Stimulated activated CD8-positive, alpha-beta memory T cell treated with anti-CD3 and anti-CD28 coated beads, Interleukin-7, amount 100 ng/mL, for 48 hours (primary cell): ENCODE measurements at places on chromosomes 3 and 15.

DNA sequence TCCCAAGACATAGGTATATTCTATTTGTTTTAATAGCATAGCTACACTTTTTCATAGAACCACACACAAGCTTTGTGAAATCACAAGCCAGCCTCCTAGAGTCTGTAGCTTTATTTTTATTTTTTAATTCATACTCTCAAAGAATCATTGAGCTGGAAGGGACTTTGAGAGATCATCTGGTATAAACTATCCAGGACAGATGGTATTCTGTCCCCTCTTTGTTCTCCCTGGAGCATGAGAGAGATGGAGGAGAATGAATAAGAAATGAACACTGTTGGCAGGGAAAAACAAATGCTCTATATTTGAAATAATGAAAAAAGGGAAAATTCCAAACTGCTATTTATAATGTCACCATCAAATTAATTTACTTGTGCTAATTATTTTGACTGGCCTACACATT lies 338.7 kb upstream of the IL12A start:
- DNase-seq, result no peak

DNA sequence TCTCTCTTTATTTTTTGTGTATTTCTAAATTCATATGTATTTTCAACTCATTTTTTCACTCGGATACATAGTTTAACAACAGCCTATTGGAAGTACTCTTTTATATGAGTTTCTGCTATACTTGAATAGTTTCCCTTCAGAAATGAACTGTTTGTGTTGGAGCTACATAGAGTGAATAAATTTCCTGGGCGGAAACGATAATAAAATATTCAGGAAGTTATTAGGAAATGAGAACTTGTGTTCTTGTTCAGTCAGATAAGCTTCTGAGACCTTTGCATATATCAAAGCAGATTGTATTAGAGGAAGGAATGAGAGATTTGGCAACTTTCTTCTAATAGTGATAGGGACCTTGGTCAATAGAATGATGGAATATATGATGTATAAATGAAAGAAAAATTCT lies 27.3 kb downstream of the NEO1 start:
- no peak for DNase-seq

GRCh38 chr3:113057117-113057516 lies 66.3 kb downstream of the GTPBP8 start:
- DNase-seq, result no peak

DNA sequence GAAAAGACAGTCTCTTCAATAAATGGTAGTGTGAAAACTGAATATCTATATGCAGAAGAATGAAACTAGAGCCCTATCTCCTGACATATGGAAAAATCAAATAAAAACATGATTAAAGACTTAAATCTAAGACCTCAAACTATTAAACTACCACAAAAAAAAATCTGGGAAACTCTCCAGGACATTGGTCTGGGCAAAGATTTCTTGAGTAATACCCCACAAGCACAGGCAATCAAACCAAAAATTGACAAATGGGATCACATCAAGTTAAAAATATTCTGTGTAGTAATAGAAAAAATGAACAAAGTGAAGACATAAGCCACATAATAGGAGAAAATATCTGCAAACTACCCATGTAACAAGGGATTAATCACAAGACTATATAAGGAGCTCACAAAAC lies 286.4 kb downstream of the TBC1D5 start:
- DNase-seq, result no peak

DNA sequence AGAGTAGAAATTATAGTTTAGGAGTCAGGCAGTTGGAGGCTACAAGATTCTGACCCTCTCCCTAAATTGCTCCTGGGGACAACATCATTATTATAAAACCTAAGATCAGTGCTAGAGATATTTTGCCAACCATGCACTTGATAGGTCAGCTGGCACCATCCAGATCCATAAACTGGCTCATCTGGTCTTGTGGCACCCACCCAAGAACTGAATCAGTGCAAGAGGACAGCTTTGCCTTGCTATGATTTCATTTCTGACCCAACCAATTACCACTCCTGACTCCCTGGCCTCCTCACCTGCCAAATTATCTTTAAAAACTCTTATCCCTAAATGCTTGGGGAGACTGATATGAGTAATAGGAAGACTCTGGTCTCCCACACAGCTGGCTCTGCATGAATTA lies 461.1 kb upstream of the TGFBR2 start:
- DNase-seq, result no peak

DNA sequence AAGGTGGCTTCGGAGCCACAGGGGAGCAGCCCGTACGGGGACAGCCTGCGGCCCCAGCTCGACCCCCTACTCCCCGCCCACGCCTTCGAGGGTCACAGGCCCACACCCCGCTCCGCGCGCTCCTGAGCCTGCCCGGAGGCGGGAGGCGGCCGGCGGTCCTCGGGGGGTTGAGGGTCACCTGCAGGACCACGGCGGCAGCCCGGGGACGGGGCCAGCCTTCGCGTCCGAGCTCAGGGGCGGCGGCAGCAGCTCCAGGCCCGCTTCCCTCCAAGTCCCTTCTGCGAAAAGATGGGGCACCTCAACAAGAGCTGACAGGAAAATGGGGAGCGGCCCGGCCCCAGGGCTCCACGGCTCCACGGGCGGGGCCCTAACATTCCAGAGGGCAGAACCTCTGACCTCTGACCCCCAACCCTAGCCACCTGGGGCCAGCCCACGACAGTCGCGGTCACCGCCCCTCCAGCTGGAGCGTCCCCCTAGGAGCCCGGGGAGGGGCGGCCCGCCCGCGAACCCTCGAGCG lies 428 bp downstream of the LYSMD4 start:
- no peak for DNase-seq

DNA sequence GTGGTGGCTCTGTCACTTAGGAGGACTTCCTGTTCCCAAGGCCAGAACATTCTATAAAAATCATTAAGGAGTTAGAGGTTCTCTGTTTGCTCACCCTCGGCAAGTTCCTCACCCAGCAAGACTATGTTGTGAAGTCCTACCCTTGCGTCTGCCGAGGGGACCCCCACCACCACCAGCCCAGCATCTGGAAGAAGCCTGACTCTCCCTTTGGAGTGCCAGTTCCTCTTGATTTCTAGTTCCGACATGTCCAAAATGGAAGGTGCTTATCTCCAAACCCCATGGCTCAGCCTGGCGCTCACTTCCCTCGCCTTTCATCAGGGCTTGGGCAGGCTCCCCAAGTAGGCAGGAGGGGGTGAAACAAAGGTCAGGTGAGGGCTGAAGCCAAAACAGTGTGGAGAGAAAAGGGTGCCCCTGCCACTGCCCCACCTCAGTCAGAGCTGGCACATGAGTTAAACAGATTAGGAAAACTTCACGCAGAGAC lies 41.0 kb downstream of the BHLHE40 start:
- DNase-seq, result no peak

DNA sequence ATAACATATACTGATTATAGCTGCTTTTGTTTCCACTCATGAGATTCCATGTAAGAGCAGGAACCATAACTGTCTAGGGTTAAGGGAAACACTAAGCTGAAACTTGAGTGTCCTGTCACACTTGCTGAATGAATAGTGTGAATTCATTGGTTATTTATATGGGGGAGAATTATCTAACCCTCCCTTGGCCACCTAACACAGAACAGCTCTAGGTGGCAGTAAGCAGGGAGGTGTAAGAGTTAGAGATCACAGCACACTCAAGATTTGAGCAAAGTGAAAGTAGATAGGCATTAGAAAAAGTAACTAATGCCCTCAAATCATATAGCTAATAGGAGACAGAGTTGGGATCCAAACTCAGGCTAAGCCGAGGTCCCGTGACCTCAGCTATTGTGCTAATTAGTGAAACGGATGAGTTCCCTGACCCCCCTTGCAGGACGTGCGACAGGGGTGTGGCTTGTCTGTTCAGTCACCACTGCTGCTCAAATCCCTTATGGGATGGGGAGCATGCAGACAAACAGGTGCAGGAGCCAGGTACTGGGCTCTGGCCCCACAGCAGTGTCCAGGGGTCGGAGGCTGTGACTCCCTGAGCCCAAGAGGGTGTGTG lies 27.7 kb upstream of the ANO10 start:
- DNase-seq, result no peak

DNA sequence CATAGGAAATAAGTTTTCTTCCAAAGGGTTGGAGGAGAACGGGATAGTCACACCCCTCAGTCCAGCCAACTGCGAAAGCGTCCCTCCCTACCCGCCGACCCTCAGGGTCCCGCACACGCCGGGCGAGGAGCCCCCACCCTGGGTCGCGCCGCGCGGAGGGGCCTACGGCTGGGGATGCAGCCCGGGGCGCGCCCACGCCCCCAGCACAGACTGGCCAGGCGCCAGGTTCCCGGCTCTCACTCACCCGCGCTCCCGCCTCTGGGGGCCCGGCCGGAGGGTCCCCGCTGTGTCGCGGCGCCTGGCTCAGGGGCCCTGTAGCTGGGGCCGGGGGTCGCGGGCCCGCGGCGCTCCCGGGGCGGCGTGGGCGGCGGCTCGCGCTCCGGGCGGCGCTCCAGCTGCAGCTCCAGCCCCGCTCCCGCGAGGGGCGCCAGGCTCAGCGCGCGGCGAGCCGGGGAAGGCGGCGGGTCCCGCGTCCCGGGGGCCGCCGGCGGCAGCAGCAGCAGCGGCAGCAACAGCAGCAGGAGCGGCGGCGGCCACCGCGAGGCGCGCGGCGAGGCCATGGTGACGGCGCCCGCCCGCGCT lies 375 bp downstream of the HEG1 start:
- no peak for DNase-seq

- DNase-seq, result no peak
Observed at GRCh38 chr15:59276225-59277178, 69.9 kb downstream of the LDHAL6B start.

DNA sequence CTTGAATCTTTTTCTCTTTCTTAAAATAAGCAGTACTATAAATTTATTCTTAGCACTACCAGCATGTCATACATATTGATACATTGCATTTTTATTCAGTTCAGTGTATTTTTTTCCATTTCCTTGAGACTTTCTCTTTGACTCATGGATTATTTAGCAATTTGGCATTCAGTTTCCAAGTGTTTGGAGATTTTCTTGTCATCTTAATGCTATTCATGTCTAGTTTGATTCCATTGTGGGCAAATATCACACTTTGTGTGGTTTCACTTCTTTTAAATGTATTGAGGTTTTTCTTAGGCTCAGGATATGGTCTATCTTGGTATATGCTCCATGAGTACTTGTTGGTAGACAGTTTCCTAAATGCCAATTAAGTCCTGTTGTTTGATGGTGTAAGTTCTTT lies 99.5 kb downstream of the CHRNA7 start:
- no peak for DNase-seq

DNA sequence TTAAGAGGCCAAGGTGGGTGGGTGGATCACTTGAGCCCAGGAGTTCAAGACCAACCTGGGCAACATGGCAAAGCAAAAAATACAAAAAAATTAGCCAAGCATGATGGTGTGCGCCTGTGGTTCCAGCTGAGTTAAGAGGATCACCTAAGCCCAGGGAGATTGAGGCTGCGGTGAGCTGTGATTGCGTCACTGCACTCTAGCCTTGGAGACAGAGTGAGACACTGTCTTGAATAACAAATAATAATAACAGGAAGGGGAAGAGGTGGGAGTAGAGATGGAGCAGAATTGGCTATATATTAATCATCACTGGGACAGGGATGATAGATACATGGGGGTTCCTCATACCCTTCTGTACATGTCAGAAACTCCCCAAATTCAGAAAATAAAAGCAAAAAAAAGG lies 23.8 kb upstream of the NMB start:
- DNase-seq, result no peak

GRCh38 chr15:69422336-69422895 lies 8.3 kb downstream of the KIF23 start:
- DNase-seq, result no peak

DNA sequence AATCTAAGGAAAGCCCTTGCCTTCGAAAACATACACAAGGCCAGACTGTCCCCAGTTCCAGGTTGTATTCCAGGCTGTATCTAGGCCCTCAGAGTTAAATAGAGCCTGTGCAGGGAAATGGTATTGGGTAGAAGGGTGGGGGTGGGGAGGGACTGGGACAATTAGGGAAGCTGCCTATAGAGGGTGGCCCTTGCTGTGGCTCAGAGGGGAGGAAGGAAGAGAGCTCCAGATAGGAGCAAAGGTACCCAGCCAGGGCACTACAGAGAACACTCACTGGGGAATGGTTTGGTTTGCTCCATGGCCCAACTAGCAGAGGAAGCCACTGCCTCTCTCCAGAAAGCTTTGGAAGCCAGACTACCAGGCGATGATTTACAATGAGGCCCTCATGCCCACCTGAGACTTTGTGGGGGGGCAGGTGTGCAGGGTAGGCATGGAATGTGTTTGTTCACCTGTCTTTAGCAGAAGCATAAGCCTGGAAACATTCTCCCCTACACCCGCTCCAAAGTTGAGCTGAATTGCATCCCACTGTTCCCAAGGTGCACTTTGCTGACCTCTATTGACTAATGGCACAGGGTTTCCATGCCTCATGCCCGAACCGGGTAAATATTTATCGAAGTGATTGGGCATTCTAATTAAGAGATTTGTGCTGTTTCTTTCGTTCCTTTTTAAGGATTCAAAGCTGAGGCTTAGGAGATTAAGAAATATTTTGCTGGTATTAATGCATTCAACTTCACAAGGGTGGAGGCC lies 6.3 kb upstream of the TLE3 start:
- DNase-seq, result no peak
